ENCODE measurements at places on chromosomes 7 and 10.

GRCh38 chr7:47493976-47494911 is 87.7 kb downstream of the TNS3 start:
- DNase-seq: no peak

GRCh38 chr10:78566284-78567111 is 502.3 kb upstream of the ZMIZ1 start:
- DNase-seq: no peak

DNA sequence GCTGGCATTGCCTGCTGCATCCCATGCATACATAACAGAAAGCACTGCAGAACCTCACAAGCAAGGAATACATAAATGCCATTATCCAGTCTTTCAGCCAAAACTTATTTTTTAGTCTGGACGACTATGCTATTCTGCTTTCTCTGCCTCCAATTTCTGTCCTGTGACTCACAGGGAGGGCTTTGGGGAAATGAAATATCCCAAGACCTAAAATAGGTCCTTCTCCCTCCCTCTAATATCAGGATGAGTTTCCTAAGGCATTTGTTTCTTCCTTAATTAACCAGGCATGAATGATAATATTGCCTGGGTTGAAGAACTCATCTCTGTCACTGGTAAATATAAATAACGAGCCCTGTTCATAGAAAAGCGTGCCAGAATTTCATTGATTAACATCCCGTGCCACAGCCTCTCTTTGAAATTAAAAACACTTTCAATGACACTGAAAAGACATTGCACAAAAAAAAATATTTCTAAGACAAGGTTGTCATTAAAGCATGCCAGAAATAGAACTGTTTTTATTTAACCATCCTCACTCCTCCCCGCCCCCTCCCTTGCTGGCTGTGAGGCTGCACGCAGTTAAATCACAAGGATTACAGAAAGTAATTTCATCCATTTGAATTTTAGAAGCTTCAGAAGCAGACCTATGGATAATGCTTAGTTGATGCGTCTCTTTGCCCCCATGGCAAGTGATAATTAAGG is 103.0 kb upstream of the ANKRD1 start:
- DNase-seq: no peak

DNA sequence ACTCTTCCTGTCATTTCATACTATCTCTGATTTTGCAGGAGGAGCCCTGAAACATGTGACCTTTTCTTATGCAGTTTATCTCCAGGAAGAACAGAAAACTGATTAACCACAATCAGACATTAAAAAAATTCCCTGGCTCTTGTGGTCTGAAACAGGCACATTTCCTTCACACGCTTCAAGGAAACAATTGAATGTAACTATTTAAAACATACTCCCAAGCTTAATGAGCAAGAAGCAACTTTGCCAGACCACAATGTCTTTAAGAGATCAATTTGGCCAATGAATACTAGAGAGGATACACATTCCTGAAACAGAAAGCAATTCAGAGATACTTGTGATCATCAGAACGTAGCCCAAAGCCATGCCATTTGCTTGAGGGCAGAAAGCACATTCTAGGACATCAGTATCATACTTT is 65.8 kb downstream of the PIP4K2A start:
- no peak for DNase-seq

DNA sequence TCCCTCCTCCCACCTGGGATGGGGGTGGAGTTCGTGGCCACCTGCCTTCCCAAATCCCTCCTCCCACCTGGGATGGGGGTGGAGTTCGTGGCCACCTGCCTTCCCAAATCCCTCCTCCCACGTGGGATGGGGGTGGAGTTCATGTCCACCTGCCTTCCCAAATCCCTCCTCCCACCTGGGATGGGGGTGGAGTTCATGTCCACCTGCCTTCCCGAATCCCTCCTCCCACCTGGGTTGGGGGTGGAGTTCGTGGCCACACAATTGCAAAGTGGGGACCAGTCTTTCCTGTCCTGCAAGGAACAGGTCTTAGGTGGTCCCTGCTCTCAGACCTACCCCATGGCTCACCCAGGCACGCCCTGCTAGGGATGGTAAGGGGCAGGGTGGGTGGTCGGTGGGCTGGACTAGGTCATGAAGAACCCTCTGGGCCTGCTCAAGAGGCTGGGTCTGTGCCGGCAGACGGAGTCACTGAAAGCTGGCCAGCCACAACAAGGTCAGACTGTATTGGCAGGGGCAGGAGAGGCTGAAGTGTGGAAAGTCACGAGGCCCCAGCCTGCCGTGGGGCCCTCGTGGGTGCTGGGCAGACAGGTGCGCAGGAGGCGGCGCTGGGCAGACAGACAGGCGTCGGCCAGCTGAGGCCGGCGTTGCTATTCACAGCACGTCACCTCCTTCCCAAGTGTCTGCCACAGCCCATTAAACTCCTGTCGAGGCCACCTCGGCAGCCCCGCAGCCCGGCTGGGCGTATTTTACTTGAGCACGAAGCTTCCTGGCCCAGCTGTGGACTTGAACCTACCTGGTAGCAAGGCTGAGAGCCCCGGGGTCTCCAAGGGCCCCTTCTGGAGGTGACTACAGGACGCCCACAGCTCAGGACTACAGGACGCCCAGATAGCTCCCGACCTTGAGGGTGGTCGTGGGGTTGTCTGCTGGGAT is 4.1 kb downstream of the KNDC1 start:
- no peak for DNase-seq

- no peak for DNase-seq
These were observed 75.8 kb downstream of the OR13A1 start for GRCh38 chr10:45239642-45240041.

DNA sequence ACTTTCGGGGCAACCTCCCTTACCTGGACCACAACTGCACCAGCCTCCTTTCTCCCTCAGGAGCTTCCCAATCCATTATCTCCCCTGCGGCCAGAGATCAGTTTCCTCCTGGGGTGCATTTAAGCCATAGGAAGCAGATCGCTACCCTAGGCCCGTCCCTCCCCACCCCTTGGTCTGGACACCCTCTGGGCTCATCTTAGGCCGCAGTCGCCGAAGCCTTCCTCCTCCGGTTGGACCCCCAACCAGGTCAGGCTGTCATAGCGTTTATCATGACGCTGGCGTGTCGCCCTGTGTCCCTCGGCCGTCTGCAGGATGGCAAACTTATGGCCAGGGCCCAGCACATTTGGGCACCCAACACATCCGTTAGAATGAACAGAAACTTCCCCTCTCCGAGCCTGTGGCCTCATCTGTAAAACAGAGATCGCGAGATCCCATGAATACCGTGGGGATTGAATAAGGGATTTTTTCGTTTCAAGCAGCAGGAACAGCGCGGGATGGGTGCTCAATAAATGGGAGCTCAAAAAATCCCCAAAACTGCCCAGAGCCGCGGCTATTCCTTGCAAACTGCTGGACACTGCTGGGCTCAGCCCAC is 669 bp upstream of the AP5Z1 start:
- no peak for DNase-seq

- peak; percentile 43 for DNase-seq
These were observed 10.4 kb upstream of the CLCN1 start for GRCh38 chr7:143305423-143306070.

DNA sequence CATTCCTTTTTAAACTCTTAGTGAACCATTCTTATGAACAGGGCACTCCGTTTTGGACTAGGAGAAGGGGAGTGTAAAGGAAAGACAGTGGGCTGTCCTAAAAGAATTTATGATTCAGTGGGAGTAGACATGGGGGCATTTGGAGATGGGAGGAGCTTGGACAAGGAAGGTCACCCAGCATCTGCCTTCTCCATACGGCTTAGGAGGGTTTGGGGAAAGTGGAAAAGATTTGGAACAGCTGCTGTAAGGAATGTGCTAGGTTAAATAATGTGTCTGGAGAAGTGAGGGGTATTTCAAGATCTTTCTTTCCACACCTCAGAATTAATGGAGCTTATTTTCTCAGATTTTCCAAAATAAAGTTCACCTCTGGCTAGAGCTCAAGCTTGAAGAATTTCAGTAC is 24.0 kb downstream of the SLC35G1 start:
- no peak for DNase-seq

DNA sequence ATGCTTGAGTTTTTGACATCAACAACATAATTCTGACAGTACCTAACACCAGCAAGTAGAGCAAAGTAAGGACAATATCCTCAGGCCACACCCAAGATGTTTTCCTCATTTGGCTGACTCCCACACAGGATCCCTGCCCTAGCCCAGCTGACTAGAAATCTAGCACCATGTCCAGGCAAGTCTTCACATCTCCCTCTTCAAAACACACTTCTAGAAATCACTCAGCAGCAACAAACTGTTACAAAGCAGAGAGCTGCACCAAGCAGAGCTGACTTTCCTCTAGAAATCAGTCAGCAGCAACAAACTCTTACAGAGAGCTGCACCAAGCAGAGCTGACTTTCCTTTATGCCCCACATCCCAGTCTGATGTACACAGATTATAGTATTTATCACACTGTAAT is 7.7 kb downstream of the TMEM168 start:
- no peak for DNase-seq

DNA sequence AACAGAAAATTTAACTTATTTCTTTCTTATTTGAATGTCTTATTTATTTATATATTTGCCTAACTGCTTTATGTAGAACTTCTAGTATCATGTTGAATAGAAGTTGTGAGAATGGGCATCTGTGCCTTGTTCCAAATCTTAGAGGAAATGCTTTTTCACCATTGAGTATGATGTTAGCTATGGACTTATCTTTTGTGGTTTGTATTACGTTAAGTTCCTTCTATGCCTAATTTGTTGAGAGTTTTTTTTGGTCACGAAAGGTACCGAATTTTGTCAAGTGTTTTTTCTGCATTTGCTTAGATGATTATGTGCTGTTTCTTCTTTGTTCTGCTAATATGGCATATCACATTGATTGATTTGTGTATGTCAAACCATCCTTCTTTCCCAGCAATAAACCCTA is 161.0 kb upstream of the TRIM24 start:
- DNase-seq: no peak

DNA sequence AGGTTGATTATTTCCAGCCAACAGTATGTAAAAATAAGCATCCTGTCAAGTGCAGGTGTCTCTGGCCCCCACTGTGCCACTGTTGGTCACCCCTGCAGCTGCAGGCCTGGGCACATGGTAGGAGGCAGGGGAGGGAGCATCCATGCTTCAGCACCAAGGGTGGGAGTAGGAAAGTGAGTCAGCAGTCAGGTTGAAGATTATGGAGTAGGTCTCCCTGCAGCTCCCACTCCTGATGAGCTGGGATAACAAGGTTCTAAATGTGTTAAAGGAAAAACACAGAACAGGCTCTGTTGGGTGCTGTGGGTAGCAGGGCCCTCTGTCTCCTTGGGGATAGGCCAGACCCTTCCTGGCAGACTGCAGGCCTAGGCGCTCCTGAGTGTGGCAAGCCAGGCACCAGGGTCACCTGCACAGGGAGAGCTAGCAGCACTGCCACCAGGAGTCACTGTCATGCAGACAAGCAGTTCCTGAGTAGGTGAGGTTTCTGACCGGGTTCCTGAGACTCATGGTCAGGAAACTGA is 59.3 kb downstream of the NUDCD3 start:
- no peak for DNase-seq

- DNase-seq: no peak
These were observed 535.4 kb downstream of the ANKRD7 start for GRCh38 chr7:118759921-118760320.

DNA sequence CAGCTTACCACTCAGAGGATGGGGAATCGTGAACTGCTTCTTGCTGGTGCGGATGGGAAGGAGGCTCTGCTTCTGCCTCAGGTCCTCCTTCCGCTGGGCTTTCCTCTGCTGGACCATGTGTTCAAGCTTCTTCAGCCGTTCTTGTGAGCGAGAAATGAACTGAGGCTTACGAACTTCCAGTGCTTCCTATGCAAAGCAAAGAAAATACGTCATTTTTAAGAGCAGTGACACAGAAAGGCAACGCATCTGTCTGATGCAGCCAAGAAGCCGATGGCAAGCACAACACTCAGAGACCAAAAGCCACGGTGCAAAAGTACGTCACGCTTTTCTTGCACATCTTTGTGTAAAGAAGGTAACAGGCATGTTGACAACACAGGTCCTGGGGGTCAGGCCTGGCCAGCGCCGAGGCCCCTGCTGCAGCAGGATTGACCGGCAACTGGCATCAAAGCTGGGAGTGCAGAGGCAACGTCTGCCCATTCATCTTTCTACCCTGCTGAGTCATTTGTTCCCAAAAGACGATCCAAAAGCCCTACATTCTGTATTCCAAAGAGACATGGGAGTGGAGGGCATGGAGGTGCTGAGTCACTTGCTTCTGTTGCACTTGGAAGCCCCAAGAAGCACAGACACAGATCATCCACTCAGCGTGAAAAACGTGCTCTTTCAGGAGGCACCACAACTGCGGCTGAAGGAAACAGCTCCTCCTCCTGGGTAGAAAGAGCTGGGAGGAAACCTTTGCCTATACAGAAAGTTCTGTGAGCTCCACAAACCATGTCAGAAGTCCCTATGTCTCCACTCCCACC is 71.0 kb upstream of the ADAM12 start:
- DNase-seq: no peak

GRCh38 chr7:37061849-37062559 is 337.7 kb upstream of the AOAH start:
- no peak for DNase-seq

DNA sequence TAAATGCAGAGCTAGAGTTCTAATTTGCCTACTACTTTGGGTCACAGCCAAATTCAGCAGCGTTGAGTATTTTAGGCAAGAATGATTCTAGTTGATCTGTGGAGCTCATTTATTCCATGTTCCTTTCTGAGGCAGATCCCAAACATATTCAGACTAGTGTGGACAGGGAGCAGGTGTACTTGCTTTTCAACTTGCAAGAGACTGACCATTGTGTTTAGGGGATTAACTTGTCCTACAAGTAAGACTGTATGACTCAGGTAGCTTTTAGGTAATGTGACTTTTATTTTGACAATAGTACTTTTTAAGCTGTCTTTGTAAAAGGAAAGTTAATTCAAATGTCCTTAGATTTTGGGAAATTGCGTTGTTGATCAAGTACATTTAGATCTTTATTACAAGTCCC is 285.5 kb downstream of the TWIST1 start:
- no peak for DNase-seq

GRCh38 chr7:82419200-82419599 is 24.4 kb downstream of the CACNA2D1 start:
- no peak for DNase-seq

DNA sequence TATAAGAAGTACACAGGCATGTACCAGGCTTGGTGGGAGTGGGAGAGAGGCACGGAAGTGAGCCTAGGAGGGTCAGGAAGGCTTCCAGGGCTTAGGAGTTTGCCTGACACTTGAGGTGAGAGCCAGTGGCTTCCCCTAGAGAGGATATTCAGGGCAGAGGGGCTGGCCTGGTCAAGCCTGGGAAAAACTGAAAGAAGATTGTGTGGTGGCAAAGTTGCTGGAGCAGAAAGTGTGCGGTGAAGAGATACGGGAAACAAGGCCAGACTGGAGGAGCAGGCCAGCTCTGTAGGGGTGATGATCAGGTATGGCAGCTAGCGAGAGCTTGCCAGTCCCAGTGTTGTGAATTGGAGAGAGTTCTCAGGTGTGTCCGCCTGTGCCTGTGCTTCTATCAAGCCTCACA is 129.9 kb downstream of the CCNY start:
- DNase-seq: no peak

DNA sequence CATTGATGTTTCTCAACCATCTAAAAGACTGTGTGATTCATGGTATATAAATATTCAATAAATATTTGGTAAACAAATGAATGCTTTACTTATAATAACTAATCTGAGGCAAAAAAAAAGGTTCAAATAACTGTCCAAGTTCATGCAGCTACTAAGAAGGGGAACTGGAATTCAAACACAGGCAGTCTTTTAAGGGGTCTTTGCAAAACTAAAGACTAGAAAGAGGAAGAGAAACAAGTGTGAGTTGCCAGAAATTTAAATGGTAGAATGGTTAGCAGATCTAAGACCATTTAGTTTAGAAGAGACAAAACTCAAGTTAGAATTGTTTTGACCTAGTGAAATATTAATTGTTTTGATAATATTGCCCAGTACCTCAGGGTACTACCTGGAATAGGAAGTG is 642.0 kb upstream of the LRRN3 start:
- DNase-seq: no peak

GRCh38 chr7:121689749-121690148 is 183.2 kb upstream of the PTPRZ1 start:
- DNase-seq: no peak
